ENCODE measurements at places on chromosomes 12 and 14.

- DNase-seq = no peak
Observed at GRCh38 chr12:6444704-6445688, at the start of gene CD27. CD27 (plus strand) TSS chr12:6444955; CDS start chr12:6445096, 141 bp downstream.

DNA sequence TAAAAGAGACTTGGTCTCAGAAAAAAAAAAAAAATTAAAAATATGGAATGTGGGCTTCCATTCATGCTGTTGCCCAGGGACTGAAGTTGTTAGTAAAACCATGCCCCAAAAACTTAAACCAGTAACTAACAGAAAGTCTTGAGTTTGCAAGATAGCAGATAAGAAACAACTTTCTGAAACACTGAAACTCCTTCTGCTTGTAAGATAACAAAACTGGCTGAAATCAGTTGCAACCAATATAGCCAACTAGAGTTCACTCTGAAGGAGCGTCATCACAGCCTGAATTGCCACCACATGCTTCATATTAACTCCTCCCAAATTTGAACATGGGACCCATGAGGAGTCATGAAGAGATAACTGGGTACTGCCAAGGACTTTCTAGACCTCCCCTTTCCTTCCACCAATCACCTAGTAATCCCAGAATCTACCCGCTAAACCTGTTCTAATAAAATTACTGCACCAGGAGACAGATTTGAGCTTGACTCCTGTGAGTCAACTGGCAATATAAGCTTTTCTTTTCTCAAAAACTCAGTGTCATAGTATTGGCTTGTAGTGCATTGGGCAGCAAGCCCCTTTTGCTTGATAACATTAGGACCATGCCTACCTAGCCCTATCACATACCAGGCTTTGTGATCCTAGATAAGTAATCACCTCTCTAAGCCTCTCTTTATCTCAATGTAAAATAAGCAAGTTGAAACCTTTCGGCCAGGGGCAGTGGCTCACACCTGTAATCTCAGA, 53.6 kb downstream of the R3HDM2 start:
- peak; percentile 30 for DNase-seq

DNA sequence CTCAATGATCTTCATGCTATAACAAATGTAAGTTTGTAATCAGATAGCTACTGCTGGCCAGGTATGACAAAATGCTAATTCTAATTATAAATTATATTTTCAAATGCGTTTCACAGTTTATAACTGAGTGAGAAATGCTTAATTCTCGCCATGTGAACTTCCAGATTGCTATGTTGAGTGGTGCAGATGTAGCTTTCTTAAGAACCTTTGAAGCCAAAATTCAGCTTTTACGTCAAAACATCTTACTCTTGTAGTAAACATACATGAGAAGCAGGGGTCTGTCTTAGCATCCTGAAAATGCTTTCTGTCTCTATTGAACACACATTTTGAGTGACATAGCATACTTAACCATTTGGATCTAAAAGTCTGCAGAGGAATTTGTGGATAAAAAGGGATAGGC, 176.5 kb upstream of the PRICKLE1 start:
- no peak for DNase-seq

GRCh38 chr14:50006141-50006540, 110.2 kb downstream of the VCPKMT start:
- DNase-seq = no peak

- DNase-seq = no peak
Observed at GRCh38 chr12:42240131-42240750, 2.2 kb upstream of the YAF2 start.

GRCh38 chr14:71597287-71597920, 334.8 kb upstream of the RGS6 start:
- no peak for DNase-seq

- DNase-seq = no peak
Observed at GRCh38 chr12:63935361-63935760, 90.9 kb downstream of the SRGAP1 start.

- no peak for DNase-seq
Observed at GRCh38 chr12:3371018-3371417, 120.0 kb upstream of the PRMT8 start.

Data from hematopoietic multipotent progenitor cell treated with erythropoietin and hydrocortisone succinate and interleukin-3 and kit ligand, for 17 days (in vitro differentiated cells).